ENCODE measurements at places on chromosomes 2 and 18.

- DNase-seq, result no peak
Observed at GRCh38 chr2:201618744-201619662, 24.3 kb downstream of the TMEM237 start.

- no peak for DNase-seq
Observed at GRCh38 chr2:157339965-157340655, 14.5 kb upstream of the ERMN start.

DNA sequence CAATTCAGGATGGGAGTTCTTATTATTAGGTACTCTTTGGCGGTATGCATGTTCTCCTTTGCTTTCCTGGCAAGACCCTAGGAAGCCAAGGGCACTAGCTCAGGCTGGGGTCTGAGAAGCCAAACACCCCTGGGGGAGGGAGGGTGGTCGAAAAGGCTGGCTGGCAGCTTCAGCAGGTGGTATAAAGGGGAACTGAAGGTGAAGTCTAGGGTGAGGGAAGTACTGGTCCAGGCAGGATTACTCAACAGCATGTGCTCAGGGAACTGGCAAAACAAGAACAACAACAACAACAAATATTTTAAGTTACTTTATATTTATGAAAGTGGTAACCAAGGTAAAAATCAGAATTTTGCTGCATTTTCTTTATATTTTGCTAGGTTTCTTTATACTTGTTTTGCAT is 40.7 kb upstream of the PCBP1 start:
- DNase-seq, result no peak

DNA sequence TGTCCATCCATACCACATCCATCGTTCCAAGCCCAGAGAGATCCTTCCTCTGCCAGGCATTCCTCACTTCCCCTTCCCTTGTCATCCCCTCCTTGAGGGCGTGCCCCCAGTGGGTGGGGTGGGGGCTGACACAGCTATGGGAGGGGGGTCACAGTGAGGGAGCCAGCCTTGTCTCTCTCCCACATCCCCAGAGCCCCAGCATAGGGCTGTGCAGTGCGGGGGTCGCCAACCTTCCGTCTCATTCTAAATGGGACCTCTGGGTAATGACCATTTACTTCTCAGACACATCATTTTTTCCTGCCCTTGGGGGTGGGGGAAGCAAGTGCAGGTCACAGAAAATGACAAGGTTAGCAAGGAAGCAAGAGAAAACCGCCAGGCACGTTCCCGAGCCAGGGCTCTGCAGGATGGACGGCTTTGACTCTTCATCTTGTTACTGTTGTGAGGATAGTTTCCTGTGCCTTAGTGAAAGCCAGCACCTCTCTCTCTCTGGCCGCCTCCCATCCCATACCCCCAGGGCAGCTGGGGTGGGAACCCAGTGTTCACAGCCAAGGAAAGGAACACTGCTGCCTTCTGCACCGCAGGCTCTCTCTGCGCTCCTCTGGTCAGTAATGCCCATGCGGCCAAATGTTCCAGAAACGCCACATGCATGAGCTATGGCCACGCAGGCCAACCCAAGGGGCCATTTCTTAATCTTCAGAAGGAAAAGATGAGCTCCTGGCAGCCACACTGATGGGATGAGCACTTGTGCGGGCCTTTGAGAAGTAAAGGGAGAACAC is 22.7 kb upstream of the OTOS start:
- DNase-seq, result no peak

DNA sequence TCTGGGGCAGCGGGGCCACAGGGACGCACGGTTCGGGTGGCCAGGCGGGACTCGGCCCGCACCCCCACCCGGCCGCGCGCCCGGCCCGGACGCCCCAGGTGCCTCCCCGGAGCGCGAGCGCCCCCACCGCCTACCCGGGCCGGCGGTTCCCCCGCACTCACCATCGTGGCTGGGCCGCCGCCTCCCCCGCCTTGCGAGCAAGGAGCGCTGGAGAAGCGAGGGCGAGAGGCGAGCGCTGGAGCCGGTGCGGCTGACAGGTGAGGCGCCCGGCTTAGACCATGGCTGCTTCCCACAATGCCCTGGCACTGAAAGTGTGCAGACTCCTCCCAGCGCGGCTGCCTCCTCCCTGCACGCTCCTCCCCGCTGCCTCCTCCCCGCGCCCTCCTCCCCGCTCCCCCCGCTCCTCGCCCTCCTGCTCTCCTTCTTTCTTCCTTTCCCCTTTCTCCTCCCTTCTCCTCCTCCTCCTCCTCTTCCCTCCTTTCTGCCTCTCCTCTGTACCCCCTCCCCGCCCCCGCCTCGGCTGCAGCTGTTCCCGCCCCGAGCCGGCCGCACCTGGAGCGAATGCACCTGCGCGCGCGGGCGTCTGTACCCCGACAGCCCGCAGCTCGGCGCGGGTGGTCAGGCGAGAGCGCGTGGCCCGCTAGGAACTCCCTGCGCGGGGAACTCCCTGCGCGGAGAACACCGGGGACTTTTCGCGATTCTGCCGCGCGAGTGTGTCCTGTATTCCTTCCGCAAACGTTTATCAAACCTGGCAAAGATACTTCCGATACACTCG is at the start of gene AP1S3:
Gene AP1S3 (minus strand): TSS at position 296 of the 775 bp plus-strand sequence. CDS start 132 bp downstream, at position 164.
- DNase-seq, result peak; percentile 17

DNA sequence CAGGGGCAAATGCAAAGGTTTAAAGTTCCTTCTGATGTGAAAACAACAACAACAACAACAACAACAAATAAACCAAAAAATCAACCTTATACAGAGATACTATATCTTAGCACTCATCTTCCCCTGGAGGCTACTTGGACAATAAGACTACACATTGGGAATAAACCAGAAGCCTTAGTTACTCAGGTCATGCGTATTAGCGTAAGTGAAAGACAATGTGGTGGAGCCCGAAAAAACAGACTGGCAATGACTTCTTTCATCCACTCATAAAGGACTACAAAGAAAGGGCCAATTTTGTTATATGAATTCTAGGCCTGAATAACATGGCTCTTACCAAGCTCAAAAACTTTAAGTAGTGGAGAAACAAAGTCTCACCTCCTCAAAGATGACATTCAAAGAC is 19.4 kb upstream of the PPP4R3B start:
- no peak for DNase-seq

DNA sequence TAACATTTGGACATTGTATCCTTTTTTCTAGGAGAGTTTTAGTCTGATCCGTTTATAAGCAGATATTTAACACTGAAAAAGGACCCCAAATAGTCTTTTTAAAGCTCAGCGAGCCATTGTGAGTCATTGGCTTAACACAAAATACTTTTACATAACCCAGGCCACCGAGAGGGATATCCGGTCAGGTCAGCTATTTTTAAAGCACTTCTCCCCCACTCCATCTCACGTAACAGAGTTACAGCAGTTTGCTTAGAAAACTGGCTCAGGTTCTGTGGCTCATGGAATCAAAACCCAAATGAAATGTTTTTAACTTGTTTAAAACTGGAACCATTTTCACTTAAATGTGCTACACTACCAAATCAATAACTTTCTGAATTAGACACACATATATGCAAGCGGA is 23.9 kb downstream of the COL4A3 start:
- DNase-seq, result no peak

- no peak for DNase-seq
Observed at GRCh38 chr2:69601179-69601612, 42.3 kb downstream of the AAK1 start.

- no peak for DNase-seq
Observed at GRCh38 chr2:131493199-131493968, 1.2 kb upstream of the MZT2A start.

DNA sequence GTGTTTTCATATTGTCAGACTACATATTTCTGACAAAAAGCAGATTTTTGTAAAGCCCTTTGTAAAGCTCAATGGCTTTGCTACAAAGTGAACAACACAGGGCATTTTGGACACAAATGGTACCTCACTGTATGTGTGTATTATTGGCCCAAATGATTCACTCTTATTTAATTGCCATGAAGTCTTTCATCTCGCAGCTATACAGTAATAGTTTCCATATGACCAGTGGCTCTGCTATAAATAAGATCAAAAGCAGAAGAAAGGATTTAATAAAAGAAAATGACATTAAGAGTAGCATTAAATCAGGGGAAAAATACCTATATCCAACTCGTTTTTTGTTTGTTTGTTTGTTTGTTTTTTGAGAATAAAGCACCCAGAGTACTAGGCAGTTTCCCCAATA is 284.0 kb upstream of the CCDC68 start:
- no peak for DNase-seq

DNA sequence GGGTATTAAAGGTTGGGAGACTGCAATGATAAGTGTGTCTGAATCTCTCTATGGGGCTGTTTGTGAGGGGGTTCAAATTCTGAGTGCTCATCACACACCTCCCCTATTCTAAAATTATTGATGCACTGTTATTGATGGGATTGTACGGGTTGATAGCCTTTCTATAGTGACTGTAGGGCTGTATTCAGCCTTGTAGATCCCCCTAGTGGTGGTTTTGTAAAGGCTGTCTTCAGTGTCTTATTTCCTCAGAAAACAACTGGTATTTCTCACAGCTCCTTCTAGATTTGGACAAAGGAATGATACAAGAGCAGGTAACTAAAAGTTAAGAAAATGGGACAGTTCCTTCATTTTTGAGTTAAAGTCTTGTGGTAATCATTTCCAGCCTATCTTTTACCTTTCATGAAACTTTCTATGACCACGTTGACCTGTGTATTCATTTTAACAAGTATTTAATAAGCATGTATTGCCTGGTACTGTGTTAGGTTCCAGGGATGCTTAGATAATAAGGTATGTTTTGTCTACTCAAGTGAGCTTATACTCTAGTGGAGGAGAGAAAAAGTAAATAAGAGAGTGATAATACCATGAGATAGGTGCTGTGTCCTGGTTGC is 21.2 kb downstream of the SMAD4 start:
- DNase-seq, result no peak

DNA sequence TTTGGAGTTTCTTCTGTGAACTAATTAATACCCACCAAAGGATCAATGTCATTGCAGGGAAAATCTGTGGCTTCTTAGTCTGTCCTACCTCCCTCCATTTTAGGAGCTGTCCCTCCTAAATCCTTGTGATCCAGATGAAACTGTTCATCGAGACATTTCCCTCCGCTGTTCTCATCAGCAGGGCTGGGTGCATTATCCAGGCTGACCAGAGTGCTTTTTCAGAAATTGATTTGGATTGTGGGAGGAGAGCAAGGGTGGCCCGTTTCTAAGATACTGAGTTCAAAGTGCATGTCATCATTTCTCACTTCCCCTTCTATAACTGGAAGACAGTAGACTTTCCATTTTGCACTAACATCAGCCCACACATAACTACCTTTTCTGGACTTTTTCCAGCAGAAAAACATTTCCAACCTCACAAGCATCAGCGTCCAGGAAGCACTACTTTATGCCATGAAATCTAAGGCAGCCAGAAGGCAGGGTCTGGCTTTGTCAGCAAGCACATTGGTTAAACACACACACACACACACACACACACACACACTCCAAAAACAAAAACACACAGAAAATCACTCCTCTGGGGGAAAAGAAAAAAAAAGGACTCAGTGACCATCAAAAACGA is 94.1 kb downstream of the ANKRD44 start:
- DNase-seq, result no peak

DNA sequence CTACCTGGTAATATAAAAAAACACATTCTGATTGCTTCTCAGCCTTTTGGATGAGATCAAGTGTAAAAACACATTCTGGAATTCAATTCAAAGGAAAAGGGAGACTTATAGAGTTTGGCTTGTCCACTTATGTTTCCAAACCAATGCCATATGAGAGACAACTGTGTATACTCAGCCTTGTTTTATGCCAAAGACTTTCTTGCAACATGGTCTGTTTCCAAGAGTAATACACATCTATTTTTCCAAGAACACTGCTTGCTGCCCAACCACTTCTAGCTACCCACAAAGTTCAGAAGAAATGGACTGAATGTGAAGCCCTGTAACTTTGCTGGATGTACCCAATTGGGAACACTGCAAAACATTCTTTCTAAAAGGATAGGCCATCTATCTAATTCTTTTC is 48.0 kb upstream of the GRB14 start:
- no peak for DNase-seq

DNA sequence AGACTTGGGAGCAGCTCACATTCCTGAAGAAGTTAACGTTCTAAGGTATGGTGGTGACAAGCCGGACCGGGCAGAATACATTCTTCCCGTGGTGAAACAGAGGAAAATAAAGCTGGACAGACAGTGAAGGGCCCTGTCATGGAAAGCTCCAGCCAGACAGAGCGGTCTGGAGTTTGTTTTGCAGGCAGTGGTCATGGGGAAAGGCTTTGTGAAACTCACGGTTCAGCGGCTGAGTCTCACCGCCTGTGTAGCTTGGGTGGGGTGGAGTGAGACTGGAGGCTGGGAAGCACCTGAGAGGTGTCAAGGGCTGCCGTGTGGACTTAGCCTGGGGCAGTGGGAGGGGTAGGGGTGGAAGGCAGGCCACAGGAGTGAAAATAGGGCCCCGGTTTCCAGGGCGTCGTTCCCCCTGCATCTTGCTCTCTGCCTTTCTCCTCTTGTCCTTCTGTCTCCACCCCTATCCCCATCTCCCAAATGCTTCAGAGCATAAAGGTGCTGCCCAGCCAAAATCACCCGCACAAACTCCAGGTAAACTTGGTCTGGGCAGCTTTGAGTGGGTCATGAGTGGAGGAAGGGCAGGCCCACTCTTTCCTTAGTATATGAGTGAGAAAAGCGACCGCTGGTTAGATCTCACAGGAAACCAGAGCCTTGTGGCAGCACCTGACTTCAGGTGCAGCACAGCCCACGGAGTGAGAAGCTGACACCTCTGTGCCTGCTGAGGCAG is 11.4 kb upstream of the SLC20A1 start:
- no peak for DNase-seq

- no peak for DNase-seq
Observed at GRCh38 chr18:38539856-38540255, 974.3 kb upstream of the CELF4 start.

- DNase-seq, result no peak
Observed at GRCh38 chr18:22913861-22914260, 19.3 kb upstream of the RBBP8 start.

DNA sequence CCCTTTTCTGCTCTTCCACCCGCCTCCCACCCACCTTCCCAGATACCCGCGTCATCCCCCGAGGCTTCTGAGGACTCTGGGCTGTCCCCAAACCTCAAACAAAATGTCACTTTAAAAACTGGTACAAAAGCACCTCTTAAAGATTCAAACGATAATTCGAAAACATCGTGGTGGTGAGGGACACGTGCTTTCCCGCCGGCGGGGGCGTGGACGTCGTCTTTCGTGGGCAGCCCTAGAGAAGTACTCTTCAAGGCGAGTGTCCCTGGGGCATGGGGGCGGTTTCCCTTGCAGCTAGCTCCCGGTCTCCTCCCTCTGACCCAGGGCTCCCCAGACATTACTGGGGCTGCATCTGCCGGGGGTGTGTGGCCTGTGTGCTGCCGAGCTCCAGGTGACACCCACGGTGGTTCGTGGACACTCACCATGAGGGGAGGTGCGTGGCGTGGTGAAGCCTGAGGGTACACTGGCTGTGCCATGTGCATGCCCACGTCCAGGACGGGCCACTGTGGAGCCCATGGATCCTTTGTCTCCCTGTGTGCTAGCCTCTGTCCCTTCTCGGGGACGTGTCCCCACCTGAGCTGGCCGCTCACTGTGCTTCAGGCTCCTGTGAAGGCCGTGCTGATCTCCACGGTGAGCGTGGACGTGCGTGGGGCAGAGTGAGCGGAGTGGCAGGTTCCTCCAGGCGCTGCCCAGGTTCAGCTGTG is 117.8 kb downstream of the NFATC1 start:
- DNase-seq, result no peak

Data from stimulated activated CD4-positive, alpha-beta T cell treated with anti-CD3 and anti-CD28 coated beads, Interleukin-15, amount 100 ng/mL, for 1 hour (primary cell).